ENCODE measurements at places on chromosomes 5 and 9. TPM values are rescaled to one million over a fixed set of nuclear protein-coding genes. Genes with fewer than 3 reads are reported as not detected.

MYOZ3 gene
- not detected for total RNA-seq

BTNL9 gene
- not detected for total RNA-seq

GRCh38 chr9:134641173-134641989 is at the start of gene COL5A1:
Gene COL5A1, plus strand, starts transcription at chr9:134641803. Its CDS starts 385 bp downstream, at chr9:134642188.
- no peak for DNase-seq

DNA sequence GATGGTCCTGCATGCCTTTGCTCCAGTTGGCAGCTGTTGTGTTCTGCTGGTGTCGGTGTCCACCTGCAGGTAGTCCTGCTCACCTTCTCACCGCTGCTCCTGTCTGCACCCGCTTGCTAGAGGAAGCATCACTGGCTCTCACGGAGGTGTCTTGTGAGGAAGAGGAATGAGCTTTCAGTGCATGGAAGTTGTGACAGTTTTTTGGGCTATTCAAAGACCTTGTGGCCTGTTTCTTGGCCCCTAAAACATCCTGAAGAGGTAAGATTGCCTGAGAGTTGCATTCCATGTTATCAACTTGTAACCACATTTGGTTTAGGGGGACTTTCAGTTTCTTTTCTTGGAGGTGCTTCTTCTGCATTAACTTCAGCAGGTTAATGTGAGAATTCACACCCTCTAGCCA is 85.6 kb downstream of the MACROH2A1 start:
- peak; percentile 53 for DNase-seq

- DNase-seq = no peak
Measured at GRCh38 chr9:27453860-27454553, 70.1 kb upstream of the IFNK start.
